Kidney glomerular epithelial cell (primary cell): ENCODE measurements at places on chromosomes 7 and 10.

DNA sequence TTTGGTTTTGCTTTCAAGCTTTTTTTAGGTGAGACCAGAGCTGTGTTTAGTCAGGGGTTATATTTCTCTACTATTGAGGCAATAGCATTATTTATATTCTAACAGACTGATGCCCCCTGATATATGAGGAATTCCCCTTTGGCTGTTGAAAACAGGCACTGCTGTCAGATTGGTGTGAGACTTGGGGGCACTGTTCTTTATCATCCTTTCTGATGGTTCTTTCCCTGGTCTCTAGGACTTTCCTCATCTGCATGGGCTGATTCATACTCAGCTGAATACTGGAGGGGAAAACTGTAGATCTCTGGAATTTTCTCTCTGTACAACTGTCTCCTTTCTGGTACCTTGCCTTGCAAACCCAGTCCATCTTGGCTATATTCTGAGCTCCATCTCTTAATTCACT, 10.0 kb upstream of the ICA1 start:
- DNase-seq, result no peak

DNA sequence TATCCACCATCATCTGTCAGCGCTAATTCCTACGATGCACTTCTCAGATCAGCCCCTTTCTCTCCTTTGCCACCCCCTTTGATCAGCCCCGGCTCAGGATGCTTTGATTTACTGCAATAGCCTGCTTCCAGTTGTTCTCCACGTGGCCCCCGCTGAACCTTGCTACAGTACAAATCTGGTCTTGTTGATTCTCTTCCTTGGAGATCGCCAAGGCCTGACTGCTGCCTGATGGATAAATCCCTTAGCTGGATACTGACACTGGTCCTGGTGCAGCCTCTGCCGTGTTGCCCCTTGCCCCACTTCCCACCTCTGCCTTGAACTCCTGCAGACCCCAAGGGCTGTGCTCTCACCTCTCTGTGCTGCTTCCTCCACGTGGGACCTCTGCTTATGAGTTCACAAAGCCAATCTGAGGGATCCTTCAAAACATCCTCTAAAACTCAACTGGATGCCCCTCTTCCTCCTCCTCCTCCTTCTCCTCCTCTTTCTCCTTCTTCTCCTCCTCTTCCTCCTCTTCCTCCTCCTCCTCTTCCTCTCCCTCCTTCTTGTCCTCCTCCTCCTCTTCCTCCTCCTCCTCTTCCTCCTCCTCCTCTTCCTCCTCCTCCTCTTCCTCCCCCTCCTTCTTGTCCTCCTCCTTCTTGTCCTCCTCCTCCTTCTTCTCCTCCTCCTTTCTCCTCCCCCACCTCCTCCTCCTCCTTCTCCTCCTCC, 15.3 kb downstream of the PLXNA4 start:
- no peak for DNase-seq

DNA sequence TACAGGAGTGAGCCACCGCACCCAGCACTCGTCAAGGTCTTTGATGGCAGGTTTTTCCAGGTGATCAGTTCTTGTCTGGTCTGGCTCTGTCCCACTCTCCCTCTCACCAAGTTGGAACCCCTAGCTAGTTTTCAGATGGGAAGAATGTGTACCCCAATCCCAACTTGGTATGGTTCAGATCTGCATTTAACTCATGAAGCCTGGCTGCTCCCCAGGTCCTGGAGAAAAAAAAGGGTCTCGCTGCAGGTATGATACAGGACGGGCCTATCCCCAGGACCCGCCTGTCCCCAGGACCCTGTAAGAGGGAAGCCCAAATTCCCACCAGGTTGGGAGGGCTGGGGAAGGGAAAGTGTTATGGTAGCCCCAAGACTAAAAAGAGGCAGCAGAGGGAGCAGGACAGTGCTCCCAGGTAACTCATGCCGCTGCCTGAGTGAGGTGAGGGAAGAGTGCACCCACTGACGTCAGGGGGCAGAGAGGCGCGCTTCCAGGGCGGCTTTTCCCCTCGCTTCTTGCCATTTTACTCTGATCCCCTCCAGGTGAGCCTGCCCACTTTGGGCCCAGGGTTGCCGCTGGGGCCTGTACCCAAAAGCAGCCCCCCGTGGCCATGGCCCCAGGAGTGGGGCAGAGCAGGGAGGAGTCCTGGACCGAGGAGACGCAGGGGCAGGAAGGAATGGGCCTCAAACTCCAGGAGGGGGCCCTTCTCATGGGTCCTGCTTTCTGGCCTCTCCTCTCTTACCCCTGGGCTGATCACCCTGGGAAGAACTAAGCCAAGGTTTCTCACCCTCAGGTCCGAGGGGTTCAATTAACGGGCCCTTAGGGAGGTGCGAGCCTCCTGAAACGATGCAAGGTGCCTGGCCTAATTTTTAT, 36.4 kb upstream of the SRRM3 start:
- DNase-seq, result no peak

DNA sequence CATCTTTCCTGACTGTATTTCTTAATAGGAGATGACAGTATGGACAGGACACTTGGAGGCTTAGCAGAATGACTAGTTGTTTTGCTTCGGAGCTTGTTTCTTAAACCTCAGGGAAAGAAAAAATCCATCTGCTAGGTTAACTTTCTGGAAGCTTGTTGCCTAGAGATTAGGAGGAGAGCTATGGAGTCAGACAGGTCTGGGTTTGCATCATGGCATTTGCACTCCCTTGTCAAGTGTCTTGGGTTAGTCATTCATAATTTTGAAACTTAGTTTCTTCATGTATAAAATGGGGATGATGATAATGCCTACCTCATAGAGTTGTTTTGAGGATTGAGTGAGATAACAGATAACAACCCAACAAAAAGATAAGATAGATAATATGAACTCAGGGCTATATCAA, 231.5 kb downstream of the STK31 start:
- no peak for DNase-seq

GRCh38 chr10:73873838-73874215, 528 bp downstream of the CAMK2G start:
- no peak for DNase-seq

DNA sequence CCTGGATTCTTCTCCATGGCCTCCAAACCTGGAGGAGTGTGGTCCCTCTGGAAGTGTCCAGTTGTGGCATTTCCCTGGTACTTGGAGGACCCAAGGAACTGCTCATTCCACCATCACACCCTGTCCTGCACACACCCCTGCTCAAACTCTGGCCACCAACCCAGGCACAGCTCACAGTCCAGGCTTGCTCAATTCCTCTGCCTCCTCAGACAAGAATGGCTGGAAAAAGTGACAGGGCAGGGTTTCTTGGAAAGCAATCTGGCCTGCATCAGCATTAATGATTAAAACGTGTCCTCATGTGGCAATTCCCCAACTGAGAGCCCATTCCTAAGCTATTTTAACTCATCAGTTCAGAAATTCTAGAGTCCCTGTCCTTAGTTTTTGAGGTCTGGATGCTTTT, 17.2 kb upstream of the TPST1 start:
- DNase-seq, result no peak

GRCh38 chr7:113374955-113375354, 256.6 kb upstream of the SMIM30 start:
- no peak for DNase-seq

DNA sequence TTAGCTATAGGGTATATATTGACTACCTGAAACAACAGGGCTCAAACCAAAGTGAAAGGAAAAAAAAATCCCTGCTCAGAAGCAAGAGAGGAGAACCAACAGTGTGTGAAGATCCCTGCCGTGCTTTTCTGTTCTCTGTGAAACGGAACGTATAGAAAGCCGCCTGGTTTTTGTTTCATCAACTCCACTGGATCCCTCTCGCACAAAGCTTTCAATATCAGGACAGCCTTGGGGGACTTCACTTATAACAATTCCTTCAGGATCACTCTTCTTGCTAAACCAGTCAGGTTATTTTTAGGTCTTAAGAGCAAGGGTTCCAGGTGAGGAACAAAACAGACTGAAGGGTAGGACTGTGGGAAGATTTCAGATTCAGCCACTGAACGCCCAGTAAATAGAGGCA, 151.1 kb upstream of the CACNA2D1 start:
- DNase-seq, result no peak

DNA sequence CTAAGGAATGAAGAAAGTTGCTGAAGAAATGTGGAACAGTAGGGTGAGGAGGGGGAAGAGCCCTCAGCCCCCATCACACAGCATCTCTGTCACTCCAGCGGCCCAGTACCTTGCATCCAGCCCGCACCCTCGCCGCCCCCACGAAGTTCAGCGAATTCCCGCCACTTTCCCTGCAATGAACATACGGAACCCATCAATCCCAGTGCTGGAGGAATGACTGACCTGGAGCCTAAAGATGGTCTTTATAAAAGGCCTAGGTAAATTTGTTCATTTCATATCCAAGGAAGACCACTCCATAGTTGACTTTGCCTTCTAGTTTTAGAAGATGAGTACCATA, 779 bp upstream of the KIF5B start:
- no peak for DNase-seq

GRCh38 chr7:144164784-144165183, 18.5 kb upstream of the CTAGE4 start:
- no peak for DNase-seq

GRCh38 chr7:132191418-132191817, 384.9 kb downstream of the PLXNA4 start:
- no peak for DNase-seq

DNA sequence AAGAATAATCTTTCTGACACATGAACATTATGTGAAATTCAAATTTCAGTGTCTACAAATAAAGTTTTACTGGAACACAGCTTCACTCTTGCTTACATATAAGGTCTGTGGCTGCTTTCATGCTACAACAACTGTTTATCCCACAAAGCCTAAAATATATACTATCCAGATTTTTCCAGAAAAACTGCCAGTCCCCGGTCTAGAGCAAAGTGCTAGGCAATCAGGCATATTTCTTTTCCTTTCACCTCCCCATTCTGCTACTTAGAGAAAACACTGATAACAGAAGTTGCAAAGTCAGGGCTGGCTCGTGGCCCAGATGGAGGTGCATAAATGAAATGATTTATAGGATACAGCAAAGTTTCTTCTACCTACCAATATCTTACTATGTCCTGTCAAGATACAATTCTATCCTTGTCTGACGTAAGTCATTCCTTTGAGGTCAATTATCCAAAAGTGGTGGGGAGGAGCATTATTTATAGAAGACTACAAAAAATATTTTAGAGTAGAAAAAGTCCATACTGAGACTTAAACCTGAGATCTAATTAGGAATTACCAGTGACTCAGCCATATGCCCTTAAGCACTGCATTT, 384.1 kb downstream of the NXPH1 start:
- no peak for DNase-seq

DNA sequence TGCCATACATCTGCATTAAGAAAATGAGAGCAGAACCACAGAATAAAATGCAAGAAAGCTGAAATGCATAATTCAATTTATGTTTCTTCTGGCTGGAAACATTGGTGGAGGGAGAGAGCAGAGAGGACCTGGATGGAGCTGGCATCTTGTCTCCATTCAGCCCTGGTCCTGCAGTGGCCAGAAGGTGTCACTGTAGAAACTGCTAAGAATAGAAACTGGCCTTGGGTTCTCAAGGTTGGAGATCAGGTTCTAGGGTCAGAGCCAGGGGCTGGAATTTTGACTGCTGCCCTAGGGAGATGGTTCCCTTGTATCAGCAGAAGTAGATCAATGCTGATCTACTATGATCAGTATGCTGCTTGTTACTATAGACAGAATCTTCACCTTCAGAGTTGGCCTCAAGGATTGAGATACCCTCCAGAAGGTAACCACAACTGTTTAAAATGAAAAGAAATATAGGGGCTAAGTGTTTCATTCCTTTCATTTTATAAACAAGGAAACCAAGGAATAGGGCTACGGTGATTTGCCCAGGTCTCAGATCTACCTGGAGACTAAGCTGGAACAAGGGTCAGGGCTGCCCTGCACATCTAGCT, 13.1 kb downstream of the TAS2R41 start:
- no peak for DNase-seq

DNA sequence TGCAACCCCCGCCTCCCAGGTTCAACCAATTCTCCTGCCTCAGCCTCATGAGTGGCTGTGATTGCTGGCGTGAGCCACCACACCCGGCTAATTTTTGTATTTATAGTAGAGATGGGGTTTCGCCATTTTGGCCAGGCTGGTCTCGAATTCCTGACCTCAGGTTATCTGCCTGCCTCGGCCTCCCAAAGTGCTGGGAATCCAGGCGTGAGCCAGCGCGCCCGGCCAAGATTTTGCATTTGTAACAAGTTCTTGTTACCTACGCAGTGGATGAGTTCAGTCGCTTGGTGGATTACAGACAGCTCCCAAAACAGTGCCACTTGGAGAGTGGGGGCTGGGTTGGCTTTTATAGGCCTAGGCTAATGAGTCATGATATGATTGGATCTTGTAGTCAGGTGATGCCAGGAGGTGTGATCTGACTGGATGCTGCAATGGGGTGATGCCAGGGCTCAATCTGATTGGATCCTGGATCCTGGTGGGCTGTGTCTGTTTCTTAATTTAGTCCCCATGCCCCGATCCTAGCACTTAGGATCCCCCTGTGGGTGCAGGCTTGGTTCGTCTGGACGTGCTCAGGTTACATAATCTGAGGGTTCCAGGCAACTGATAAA, 20.3 kb downstream of the SBDS start:
- no peak for DNase-seq
